Fibroblast of gingiva (primary cell): ENCODE measurements at places on chromosomes 12 and 14.

DNA sequence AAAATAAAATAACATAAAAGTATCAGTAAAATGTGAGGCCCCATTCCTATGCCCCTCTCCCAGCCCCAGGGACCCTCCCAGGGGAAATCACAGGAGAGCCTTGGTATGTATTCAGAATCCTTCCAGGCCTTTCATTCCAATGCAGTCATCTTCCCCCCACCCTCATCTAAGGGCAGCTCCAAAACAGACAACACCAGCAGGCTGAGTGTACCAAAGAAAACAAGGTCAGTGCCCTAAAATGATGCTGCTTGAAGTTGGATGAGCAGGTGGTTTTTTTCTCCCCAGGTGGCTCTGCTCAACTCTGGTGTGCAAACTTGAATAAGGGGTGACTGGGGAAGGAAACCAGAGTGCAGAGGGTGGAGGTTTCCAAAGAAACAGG, 56.2 kb downstream of the TSPAN9 start:
- DNase-seq = no peak

GRCh38 chr14:61145034-61145902, 135.9 kb downstream of the TMEM30B start:
- DNase-seq = peak; percentile 99

DNA sequence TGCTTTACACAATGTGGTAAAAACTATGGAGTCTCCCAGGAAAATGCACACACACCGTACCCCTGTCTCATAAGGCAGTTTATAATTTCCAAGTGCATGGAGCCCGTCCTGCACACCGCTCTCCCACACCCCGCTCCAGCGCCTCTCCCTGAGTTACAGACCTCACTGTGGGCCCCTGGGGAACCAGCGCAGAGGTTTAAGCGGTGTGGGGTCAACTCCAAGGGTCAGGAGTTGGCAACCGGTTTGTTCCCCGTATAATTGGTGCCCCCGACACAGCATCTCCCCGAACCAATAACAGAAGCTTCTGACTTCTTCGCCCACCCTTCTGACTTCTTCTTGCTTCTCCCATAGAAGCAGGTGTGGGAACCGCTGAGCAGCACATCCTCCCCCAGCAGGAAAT, 58.4 kb upstream of the DDX11 start:
- no peak for DNase-seq

GRCh38 chr12:94326727-94327126, 132.9 kb downstream of the CEP83 start:
- no peak for DNase-seq

- DNase-seq = no peak
These were observed 220.3 kb upstream of the ARID2 start for GRCh38 chr12:45509187-45509586.

DNA sequence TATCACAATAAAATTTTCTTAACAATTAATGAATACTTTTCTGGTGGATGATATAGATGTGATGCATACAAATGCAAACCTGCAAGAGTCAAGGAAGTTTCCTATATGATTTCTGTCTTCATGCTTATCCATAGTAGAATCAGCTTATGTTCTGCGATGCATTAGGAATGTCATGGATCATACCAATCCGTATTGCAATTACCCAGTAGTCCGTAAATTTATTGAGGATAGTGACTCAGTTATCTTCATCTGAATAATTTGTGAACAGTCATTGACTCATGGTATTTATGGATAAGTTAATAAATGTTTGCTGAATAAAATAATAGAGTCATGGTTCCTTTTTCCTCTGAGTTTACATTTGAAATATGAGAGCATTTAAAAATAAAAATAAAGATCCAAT, 483.4 kb downstream of the LRFN5 start:
- no peak for DNase-seq

DNA sequence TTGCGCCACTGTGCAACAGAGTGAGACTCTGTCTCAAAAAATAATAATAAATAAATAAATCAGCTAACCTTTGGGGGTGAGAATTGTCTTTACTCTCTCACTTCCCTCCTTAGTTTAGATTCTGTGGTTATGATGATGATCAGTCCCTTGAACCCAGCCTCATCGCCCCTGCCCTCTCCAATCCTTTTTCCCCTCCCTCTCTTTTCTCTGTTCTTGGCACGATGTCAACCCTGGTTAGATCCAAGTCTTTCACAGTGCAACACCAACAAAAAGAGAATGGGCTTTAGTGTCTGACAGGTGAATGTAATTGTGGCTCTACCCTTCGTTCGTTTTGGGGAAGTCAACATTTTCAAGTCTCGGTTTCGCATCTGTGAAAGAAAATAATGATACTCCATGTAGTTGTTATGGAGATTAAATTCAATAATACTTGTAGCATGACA, 59.0 kb downstream of the NTN4 start:
- DNase-seq = no peak

GRCh38 chr14:84436528-84436927, 1093.4 kb upstream of the FLRT2 start:
- DNase-seq = no peak

DNA sequence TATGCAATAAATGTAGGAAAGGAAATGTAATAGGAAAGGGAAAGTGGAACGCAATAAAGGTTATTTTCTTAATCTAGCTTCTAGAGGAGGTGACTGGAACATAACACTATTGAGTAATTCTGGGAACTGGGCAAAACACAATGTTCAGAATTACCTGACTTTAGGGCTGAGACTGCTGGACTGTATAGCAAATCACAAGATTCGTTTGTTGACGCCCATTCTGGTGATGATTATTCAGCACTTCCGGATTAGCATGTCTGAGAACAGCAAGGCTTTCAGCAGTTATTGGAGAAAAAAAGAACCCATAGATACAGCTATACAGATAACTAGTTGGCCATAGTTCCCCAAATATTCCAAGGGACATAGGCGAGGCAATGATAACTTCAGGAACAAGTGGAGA, 2.3 kb upstream of the KLRD1 start:
- DNase-seq = no peak

DNA sequence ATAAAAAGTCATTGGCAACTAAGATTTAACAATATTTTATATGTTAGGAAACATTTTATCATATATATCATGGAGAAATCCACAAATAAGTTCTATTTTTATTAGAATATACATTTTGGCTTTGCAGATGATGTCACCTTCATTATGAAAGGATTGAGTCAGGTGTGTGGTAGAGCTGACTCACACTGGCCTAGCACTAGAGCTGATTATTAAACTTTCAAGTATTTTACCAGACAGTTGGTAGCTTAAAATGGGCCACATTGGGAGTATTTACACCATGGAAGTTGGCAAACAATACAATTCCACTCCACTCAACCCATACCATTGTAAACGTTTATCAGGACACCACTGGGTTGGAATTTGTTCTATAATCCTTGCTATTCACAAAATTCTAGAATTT, 1036.6 kb downstream of the TRHDE start:
- no peak for DNase-seq

- peak; percentile 90 for DNase-seq
These were observed 55.6 kb downstream of the CLIP1 start for GRCh38 chr12:122366685-122367475.

- no peak for DNase-seq
These were observed 10.7 kb downstream of the PAWR start for GRCh38 chr12:79680051-79680450.

GRCh38 chr12:68305278-68305677, 26.9 kb downstream of the MDM1 start:
- DNase-seq = no peak

GRCh38 chr14:72714871-72715214, 179.1 kb downstream of the DPF3 start:
- no peak for DNase-seq

- no peak for DNase-seq
These were observed 113.5 kb downstream of the SCARB1 start for GRCh38 chr12:124750149-124750656.

DNA sequence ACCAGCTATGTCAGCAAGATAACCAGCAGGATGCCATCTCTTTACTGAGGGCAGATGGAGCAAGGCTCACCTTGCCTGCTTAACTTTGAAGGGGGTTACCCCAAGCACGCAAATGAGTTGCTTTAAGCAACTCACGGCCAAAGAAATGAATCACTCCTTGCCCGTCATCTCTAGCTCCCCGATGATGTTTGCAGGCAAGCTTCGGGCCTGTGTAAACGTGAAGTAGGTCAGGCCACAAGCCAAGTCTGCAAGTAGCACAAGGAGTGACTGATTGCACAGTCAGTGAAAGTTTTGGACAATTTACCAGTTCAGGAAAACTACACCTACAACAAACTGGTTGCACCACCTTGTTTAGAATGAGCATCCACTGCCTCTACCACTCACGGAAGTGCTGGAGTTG, 699.7 kb upstream of the TBX3 start:
- peak; percentile 36 for DNase-seq

- no peak for DNase-seq
These were observed 36.5 kb upstream of the KICS2 start for GRCh38 chr12:64258576-64258975.

GRCh38 chr12:7656121-7656520, 9.6 kb downstream of the APOBEC1 start:
- DNase-seq = no peak

DNA sequence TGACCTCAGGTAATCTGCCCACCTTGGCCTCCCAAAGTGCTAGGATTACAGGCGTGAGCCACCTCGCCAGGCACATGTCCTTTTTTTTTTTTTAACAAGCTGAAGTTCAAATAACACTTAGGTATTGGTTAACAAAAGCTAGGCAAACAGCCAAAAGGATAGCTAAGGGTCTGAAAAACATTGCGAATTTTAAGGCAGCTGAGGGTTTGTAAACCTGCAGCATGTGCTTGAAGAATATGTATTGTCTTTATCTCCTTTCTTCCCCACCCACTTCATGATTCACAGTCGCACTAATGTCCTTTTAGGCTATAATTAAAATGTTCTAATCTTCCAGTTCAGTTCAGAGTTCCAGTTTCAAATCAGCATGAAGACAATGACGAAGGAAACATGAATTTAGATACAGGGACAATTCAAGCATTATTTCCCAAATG, 30.1 kb upstream of the CERS5 start:
- DNase-seq = no peak

DNA sequence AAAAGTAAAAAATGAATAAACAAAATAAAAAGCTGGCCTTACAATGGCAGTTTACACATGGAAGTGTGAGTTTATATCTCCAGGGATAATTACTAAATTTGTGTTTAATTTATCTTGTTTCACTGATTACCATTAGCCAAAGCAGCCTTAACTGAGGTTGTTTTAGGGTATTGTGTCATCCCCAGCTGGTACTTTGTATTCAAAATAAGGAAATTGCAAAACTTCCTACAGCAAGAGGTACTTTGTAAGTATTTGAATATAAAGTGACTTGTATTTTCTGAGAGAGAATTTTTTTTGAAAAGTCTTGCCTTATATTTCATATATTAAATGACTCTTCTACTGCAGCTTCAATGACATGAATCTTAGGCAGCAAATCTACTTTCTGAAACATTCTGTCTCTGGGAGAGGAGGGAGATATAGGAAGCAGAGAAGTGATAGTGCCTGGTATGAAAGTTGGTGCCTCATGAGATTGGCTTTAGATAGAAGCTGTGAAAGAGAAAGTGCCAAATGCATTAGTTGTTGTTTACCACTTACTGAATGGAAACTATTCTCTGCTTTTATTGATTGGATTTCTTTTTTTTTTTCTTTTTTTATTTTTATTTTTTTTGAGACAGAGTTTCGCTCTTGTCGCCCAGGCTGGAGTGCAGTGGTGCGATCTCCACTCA, 6.7 kb downstream of the FNTB start:
- DNase-seq = no peak

- no peak for DNase-seq
These were observed 63.6 kb upstream of the PWP1 start for GRCh38 chr12:107622001-107622400.

GRCh38 chr12:52517005-52517835, 3.0 kb downstream of the KRT5 start:
- no peak for DNase-seq

GRCh38 chr12:1836241-1836803, 16.0 kb downstream of the LRTM2 start:
- no peak for DNase-seq

DNA sequence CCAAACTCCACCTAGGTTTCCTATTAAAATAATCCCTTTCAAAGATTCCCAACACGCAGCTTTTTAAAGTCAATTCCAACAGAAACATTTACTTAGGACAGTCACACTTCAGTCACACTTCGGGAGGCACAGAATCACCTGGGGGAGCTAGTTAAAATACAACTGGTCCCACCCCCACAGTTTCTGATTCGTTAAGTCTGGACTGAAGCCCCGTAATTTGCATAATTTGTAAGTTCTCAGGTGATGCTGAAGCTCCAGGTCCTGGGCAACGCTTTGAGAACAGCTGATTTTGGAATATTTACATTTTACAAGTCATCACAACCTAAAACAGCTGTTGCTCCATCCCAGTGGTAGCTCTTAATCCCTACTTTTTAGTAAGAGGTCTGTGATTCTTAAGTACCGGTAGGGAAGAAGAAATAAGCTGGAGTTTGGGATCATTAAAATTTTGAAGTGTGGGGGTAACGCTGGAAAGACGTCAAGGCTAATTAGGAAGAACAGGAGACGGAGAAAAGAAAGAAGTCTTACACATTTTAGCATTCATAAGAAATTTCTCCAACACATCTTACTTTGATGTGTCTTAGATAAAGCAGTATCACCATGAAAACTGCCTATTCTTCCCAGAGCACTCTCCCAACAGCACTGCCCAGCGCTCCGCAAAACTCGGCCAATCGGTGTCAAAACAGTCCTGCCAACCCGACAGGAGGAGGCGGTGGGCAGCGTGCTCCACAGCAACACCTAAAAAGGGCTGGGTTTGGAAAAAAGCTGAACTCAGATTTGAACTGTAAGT, 1.1 kb downstream of the IPO8 start:
- DNase-seq = peak; percentile 19
